ENCODE measurements at places on chromosomes 7 and 10.
A peak's percentile ranks its signal among the peaks of the same experiment; 100 is the strongest.

DNA sequence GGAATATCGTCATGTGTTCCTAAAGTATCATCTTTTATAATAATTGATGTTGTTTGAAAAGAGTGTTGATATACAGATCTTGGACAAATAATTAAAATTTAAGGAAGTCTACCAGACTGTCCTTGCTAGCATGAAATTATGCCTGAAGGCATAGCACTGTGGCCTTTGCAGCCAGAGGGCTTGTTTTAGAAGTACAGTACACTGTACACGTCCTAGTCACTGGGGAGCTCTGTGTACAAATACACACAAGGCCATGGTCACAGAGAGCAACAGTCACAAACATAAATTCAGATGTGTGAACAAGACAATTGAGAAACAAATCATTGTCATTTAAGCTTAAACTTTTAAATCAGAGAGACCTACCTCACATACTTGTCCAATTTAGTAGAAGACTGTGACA, 133.0 kb downstream of the KIAA1217 start:
- no peak for DNase-seq

- no peak for DNase-seq
Measured at GRCh38 chr7:107173691-107174406, 5.0 kb downstream of the HBP1 start.

DNA sequence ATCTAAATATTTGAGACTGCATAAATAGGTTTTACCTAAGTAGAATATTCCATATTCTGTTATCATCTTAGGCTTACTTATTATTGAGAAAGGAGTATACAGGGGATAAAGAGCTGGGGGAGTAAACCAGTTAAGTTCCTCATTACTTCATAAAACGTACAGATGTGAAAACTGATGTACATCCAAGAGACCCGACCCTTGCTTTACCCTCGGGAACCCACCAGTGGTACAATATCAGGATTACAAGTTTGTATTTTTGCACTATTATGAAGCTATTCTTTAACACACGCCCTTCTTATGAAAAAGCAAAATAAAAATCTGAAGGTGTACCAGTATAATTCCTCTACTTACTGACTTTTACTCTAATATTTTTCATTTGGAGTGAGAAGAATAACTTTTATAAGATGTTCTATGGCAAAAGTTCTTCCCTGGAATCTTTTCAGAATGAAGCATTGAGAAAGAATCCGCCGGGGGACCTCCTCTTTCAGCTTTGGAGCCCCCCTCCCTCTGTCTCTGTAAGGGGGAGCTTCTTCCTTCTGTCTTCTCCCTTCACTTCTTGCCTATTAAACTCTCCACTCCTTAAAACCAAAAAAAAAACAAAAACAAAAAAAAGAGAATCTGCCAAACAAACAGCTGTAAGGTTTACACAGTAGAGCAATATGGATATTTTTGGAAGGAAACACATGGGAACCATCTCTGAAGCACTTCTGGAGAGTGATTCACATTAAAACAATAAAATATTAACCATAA, 550.0 kb downstream of the TNS3 start:
- no peak for DNase-seq

DNA sequence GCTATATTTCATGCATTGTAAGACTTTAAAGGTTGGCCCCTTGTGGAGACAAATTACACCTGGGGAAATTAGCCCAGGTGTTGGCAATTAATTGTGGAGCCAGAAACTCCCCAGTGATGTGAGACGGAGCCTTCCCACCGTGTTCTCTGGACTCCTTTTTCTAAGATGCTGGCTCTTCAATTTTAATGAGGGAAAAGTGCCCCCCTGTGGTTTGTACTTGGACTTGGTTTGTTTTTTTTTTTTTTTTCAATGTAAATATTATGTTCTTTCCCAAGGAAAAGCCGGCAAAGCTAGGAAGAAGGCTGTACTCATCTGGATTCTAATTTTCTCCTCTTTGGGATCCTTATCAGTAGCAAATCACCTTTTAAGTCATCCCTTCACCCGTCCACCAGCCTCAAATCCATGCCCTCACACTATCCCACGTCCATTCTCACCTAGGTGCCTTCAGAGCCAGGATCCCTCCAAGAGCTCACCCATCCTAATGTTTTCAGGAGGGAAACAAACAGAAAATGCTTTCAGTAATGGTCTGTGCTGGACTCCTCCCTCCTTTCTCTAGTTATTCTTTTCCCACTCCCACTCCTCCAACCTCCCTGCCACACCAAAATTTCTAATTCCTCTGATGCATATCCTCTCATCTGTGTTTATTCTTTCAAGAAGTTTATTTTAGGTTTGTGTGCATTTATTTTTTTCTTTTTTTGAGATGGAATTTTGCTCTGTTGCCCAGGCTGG, 20.4 kb upstream of the ST8SIA6 start:
- DNase-seq, result no peak

DNA sequence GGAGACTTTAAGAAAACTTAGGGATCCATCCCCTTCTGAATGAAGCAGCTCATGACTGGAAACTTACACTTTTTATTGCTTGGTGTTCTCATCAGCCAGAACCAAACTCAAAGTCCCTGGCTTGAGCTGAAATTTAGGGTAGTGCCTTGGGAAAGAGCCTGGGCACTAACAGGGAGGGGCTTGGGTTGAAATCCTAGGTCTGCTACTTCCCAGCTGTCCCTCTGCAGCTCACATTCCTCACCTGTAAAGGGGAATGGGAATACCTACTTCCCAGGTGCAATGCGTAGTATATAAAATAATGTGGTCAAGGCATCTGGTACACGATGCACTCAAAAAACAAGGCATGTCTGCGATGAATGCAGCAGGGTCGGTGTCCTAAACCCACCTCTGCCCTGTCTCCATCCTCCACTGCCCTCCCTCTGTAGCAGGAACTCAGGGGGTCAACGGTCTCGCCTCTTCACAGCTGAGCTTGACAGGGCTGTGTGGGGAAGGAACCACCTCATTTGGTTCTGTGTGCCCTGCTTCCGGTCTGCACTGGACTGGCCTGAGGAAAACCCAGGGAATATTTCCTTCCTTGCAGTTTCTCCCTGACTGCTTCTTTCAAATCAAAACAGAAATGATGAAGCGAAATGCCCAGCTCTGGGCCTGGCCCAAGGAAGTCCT, 80.0 kb downstream of the COBL start:
- DNase-seq, result no peak

- no peak for DNase-seq
Measured at GRCh38 chr7:34059136-34059828, 153.9 kb downstream of the BMPER start.

DNA sequence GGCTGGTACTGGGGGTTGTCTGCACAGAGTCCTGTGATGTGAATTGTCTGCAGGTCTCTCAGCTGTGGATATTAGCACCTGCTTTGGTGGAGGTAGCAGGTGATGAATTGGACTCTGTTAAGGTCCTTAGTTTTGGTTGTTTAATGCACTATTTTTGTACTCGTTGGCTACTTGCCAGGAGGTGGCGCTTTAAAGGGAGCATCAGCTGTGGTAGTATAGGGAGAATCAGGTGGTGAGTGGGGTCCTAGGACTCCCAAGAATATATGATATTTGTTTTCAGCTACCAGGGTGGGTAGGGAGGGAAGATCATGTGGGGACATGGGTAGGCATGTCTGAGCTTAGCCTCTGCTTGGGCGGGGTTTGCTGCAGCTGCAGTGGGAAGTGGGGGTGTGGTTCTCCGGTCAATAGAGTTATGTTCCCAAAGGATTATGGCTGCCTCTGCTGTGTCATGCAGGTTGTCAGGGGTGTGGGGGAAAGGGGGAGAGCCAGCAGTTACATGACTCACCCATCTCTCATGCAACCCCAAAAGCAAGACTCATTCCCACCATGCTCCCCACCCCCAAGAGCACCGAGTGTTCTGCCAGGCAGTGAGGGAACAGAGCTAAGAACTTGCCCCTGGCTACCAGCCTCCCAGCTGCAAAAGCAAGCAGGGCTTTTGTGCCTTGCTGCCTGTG, 53.7 kb upstream of the ZNF273 start:
- no peak for DNase-seq

GRCh38 chr10:74178042-74178791, 27.2 kb downstream of the ADK start:
- DNase-seq, result no peak

GRCh38 chr7:32094516-32094915, 24.3 kb upstream of the PDE1C start:
- no peak for DNase-seq

GRCh38 chr10:56653289-56653688, 292.2 kb upstream of the ZWINT start:
- DNase-seq, result no peak

- no peak for DNase-seq
Measured at GRCh38 chr10:9262770-9263169, 1208.3 kb downstream of the GATA3 start.

- peak; percentile 37 for DNase-seq
Measured at GRCh38 chr7:258476-259190, 31.3 kb upstream of the FOXL3 start.

DNA sequence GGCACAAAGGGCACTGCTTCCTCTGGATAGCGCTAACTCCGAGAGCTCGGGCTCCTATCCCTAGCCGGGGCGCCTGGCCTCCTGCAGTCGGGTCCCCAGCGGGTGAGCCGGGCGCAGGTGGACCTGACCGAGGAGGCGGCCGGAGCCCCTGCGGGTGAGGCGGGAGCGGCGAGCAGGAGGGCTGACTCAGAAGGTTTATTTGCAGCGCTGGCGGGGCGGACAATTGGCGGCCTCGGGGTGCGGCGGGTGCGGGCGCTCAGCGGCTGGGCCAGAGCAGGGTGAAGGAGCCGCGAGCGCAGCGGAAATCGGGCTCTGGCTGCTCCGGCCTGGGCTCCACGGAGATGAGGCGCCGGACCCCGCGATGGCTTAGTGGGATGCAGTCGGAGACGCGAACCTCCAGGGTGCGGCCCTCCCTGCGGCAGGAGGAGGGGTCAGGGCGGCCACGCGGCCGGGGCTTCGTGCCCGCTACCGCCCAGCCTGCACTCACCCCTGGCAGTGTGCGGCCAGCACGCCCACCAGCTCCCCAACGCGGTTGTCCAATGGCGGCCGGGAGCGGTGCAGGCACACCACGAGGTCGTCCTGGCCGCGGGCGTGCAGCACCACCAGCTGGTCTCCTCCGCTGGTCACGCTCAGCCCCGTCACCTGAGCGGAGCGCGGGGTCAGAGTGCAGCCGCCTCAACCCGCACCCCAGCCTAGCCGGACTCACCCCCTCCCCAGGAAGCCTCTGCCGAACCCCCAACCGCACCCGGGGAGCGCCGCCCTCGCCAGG, 16.1 kb downstream of the MYO1G start:
- no peak for DNase-seq

DNA sequence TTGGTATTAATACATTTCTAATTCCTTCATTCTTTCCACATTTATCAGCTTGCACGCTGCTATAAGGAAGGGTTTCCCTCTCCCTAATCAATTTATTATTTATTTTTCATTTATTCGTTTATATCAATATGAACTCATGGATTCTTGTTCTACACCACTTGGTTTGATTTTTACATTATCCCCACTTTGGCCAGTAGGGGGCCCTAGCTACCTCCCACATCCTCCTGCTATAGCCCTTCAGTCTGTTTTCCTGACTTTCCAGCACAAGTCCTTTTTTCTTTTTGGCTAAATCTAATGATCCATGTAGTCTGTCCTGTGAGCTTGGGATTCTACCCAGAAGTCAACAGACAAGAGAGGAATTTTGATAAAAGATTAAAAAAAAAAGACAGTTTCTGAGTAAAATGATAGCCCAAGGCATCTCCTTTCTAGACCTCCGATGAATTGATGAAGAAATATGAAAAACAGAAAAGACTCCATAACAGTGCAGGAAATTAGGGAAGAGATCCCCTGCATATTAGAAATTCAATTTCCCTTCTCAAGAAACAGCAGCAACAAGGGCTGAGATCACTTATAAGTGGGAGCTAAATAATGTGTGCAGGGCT, 47.7 kb downstream of the LYZL2 start:
- no peak for DNase-seq

DNA sequence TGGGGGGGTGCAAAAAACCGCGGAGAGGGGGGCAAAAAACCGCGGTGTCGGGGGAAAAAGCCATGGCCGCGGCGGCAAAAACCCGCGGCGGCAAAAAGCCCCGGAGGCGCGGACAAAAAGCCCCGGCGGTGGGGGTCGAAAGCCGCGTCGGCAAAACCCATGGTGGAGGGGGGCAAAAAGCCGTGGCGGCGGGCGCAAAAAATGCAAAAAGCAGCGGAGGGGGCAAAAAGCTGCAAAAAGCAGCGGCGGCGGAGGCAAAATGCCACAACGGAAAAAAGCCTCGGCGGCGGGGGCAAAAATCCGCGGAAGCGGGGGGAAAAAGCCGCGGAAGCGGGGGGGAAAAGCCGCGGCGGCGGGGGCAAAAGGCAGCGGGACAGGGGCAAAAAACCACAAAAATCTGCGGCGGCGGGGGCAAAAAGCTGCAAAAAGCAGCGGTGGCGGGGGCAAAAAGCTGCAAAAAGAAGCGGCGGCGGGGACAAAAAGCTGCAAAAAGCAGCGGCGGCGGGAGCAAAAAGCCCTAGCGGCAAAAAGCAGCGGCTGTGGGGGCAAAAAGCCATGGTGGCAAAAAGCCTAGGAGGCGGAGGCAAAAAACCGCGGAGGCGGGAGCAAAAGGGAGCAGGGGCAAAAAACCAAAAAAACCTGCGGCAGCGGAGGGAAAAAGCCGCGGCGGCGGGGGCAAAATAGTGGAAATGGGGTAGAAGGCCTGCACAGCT, 418.9 kb downstream of the ZNF716 start:
- DNase-seq, result no peak

DNA sequence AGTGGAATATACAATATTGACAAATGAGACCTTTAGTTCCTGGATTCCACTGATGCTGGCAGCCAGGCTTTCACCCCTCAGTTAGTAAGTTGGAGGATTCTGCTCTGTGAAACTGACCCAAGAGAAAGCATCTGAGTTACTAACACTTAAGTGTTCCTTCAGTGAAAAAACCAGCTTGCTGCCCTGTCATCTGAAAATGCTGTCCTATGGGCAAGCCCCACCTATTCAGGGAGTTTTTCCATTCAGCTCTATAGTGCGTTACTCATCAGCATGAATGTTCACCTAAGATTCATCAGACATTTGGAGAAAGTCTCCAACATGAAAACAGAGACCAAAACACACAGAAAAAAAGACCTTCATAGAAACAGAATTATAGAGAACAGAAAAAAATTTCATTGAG, 37.9 kb downstream of the PRPF18 start:
- DNase-seq, result no peak

DNA sequence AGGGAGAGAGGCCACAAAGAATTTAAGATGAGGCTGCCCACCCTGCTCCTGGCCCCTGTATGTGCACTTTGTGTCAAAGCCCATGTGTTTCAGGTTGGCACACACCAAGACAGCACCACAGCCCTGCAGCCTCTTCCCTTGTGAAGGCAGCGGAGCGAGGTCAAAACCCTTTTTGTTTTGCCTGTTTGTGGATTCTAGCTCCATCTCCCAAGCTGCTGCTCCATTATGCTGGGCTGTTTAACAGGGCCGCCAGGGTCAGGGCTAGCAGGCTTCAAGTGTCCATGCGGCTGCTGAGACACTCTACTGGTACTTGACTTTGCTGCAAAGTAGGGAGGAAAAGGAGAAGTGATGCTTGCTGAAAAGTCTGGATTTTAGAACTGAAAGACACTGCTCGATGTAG, 142.3 kb upstream of the EFCAB10 start:
- no peak for DNase-seq

- no peak for DNase-seq
Measured at GRCh38 chr7:35792873-35793489, 7.9 kb upstream of the SEPTIN7 start.
